ENCODE measurements at places on chromosomes 5 and 9. TPM values are rescaled to one million over a fixed set of nuclear protein-coding genes. Genes with fewer than 3 reads are reported as not detected.

The ANKRD33B gene
- total RNA-seq: 1.4 TPM

The LCN2 gene
- 85.5 TPM for total RNA-seq

The ZBED3 gene
- total RNA-seq: 16.6 TPM

The CETN3 gene
- total RNA-seq: 15.3 TPM

The IL13 gene
- not detected for total RNA-seq

The PRUNE2 gene
- 91.7 TPM for total RNA-seq

The ANXA2R gene
- 2.8 TPM for total RNA-seq

The FOXD4L3 gene
- total RNA-seq: not detected

The POLR3G gene
- total RNA-seq: 1.2 TPM

The PRR16 gene
- total RNA-seq: 4.9 TPM

The RGS14 gene
- 46.3 TPM for total RNA-seq

The PCDHGC4 gene
- total RNA-seq: 2.6 TPM

The SOWAHA gene
- 22.2 TPM for total RNA-seq

The PCDHGA4 gene
- 3.3 TPM for total RNA-seq

The SLC45A2 gene
- total RNA-seq: 0.66 TPM

The PRRX2 gene
- 1.5 TPM for total RNA-seq

The MYMK gene
- not detected for total RNA-seq

The SPATA6L gene
- 25.0 TPM for total RNA-seq

The SNCAIP gene
- total RNA-seq: 2.4 TPM

The ECSCR gene
- total RNA-seq: 9.4 TPM

The PLAC8L1 gene
- not detected for total RNA-seq

The PCDHGA2 gene
- 6.7 TPM for total RNA-seq

The HEXB gene
- 175 TPM for total RNA-seq

The SV2C gene
- 0.20 TPM for total RNA-seq

The FUBP3 gene
- 51.8 TPM for total RNA-seq

The DPYSL3 gene
- total RNA-seq: 94.6 TPM

The PRDM9 gene
- total RNA-seq: not detected

The NR4A3 gene
- total RNA-seq: 7.5 TPM

The C9orf50 gene
- total RNA-seq: 1.0 TPM

The IL3 gene
- total RNA-seq: not detected

The DMRT3 gene
- total RNA-seq: not detected

The SPINK4 gene
- 2.5 TPM for total RNA-seq

The ZNF484 gene
- 9.5 TPM for total RNA-seq

The NELFB gene
- total RNA-seq: 61.2 TPM

The FOXD4L4 gene
- not detected for total RNA-seq

The PIP5K1B gene
- total RNA-seq: 14.0 TPM

The STOML2 gene
- 94.9 TPM for total RNA-seq

The SLCO6A1 gene
- not detected for total RNA-seq

The NEUROG1 gene
- total RNA-seq: not detected

The GABRA1 gene
- total RNA-seq: not detected
